ENCODE measurements at places on chromosomes 11 and 22.

- DNase-seq, result no peak
These were observed 17.9 kb downstream of the STX3 start for GRCh38 chr11:59773083-59773440.

DNA sequence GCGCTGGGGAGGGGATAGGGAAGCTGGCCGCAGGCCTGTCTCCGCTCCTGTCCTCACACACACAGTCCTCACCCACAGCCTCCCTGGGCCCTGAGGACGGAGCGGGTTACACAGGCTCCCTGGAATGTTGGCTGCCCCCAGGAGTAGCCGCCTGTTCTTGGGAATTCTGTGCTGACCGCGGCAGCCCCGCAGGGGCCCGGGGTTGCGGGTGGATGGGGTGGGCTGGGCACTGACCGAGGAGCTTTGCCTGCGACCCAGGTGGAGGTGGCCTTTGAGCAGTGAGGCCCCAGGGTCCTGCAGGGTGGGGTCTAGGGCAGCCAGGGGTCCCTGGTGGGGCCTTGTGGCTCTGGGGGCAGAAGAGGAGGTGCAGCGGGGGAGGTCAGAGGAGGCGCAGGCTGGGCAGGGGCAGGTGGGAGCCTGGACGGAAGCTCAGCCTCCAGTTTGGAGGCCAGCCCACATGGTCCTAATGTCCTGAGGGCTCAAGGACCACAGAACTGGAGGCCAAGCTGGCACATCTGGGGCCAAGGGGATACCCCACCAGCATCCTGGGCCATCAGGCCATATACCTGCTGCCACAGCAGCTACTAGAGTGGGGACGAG is 6.6 kb upstream of the MRGPRG start:
- no peak for DNase-seq

DNA sequence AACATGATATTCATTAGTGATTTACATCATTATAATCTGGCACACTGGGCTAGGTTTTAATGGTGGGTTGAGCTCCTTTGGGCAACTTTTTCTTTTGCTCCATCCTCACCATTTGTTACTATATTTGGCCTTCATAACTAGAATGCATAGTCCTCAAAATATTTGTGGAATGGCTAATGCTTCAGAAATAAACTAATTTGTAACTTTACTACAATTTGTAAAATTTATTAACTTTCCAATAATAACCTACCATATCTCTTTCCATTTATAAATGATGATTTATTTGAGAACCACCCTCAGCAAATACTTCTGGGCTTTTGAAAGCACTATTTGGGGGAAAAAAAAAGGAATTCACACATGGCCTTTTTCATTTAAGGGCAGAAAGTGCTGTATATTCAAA is 79.7 kb downstream of the LARGE2 start:
- DNase-seq, result no peak

DNA sequence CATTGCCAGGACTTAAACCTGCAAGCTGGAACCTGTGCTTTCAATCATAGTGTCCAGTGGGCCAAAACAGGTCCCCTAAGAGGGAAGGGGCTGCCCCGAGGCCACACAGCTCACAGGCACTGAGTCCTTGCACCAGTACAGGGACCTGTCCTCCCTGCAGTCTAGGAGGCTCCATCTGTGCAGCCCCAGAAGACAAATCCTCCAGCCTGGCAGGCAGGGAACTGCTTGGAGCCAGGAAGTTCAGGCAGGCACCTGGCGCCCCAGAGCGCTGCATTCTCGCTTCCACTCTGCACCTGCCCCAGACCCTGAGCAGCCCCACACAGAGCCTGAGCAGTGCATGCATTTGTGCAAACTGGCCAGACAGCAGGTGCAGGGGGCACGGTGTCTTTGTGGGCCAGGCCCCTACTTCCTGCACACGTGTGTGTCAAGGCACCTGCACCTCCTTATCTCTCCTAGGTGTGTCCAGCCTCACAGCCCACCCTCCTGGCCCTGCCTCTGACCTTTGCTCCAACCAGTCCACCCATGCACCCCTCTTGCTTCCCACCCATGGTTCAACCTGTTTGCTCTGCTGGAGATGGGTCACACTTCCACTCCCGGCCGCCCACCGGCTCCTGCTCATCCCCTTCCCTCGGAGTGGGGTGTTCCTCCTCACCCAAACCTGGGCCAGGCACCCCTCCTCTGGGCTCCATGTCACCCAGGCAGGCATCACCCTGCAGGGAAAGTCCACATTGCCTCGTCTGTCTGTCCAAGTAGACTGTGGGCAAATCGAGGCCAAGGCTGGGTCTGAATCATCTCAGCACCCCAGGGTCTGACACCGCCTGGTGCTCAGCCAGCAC is 19.0 kb downstream of the LINC01488 start:
- DNase-seq, result no peak

GRCh38 chr11:111423250-111423615 is 44.2 kb upstream of the POU2AF1 start:
- DNase-seq, result no peak

DNA sequence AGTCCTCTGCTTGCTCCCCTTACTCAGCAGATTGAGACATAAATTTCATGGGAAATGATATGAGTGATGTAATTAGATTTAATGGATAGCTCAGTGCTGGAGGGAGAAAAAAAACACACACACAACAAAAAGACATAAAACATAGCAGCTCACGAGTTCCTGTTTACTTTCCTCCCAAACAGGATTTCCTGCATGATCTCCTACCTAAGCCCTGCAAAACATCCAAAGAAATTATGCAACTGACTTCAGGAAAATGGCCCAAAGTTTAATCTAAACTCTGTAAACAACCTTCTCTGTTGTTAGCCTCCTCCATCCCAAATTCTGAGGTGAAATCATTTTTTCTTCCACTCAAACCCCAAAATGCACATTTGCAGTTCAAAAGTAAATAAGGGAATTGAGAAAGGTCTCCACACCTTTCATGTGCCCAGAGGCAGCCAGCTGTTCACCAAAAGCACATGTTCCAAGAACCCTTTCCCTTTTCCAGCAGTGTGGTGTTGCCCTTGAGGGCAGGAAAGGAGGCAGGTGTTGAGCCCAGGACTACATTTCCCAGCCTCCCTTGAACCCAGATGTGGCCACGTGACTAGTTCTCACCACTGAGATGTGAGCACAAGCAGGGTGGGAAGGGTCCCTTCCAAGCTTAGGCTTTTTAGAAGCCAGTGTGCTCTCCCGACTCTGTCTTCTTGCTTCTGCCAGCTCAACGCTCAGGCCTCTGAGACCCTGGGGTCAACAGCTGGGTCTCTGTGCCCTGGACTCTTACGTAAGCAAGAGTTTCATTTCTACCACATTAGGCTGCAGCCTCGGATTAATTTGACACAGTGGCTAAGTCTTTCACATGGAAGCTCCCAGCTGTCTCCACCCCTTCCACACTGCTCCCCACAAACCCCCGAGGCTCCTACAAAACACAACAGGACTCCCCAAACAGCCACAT is 301.2 kb downstream of the CTTN start:
- DNase-seq, result no peak

DNA sequence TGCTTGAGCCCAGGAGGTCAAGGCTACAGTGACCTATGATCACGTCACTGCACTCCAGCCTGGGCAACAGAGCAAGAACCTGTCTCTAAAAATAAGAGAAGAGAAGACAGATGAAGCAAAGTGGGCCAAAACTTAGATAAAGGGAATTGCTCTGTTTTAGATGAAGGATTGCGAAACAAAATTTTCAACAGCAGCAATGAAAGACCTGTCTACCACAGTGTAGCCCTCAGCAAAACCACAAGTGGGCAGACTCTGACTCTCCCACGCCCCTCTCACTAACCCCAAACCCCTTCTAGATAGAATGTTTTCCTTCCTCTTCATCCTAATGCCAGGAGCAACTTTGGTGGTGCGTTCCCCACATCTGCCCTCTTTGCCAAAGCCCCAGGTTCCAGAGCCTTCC is 105.6 kb upstream of the ALDH3B2 start:
- no peak for DNase-seq

DNA sequence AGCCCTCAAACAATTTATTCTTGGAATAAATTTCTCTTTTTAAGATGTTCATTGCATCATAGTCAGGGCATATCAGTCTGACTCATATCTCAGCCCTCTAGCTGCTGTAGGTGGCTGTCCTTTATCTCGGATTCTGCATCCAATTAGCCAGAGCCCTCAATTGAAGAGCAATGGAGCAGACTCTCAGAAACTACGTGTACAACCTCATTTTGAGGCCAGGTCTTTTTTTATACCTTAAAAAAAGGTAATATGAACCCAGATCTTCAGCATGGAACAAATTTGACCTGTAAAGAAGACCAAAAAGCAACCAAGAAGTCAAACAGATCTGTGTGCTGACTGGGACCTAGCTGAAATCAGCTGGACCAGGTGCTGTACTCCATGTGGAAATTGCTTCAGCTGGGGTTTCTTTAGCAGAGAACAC is 8.7 kb downstream of the OR52A5 start:
- DNase-seq, result peak; percentile 63

DNA sequence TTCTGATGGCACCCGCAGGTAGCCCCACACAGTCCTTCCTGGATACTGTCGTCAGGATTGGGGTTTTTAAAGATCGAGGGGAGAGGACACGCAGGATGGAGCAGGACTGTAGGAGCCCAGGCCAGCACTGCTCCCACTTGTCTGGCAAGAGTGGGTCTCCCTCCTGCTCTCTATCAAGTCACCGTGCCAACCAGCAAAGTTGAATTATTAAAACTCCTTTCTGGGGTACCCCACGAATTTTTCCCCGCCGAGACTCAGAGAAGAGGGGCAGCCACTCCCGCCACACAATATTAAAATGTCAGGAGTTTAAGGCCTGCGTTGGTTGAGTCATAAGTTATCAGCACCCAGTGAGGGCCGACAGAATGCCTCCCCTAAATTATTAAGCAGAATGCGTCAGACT is 10.1 kb downstream of the LMO1 start:
- DNase-seq, result no peak

- no peak for DNase-seq
These were observed 1.8 kb downstream of the OPCML start for GRCh38 chr11:133530501-133530835.

DNA sequence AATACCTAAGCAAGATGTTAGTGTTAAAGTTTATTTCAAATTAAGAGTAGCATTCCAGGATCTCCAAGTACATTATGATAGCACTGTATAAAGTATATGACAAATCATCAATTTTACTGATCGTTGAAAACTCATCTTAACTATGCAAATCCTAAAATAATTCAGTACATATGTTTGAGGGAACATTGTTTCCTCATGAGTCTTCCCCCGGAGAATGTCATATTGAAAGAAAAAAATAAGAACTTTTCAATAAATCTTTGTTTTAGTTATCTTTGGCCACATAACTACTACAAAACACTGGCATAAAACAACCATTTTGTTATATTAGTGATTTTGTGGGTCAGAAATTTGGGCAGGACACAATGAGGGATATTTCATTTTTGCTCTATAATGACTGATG is 135.4 kb downstream of the METTL15 start:
- no peak for DNase-seq

DNA sequence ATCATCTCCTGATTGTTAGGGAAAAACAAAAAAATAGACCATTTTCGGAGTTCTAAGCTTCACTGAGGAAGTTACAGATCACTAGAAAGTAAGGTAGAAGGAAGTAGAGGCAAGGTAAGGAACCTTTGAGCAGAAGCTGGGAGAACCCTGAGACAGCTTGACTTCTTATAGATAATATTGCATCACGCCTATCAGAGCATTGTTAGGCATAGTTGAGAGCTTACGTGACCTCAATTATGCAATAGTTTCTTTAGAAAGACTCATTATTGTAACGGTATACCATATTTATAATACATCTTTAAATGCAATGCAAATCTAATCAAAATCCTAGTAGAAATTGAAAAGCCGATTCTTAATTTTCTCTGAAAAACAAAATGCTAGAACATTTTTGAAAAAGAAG is 4.9 kb downstream of the TBRG1 start:
- no peak for DNase-seq

DNA sequence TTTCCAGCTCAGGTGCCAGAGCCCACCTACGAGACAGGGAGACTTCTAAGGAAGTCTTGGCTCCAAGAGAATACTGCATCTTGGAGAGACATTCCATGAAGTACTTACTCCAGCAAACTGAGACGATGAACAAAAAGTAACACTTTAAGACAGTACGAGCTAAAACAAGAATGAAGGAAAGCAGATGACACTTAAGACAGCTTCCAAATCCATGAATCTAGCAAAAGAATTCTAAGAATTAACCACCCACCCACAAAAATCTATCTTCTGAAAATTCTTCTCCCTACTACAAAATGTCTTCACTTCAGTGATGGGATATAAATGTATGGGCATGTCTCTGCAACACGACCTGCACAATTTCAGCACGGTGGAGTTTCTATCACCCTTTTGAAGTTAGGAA is 132.9 kb downstream of the C11orf58 start:
- DNase-seq, result no peak

GRCh38 chr11:117638911-117639543 is 158.0 kb downstream of the DSCAML1 start:
- DNase-seq, result no peak

DNA sequence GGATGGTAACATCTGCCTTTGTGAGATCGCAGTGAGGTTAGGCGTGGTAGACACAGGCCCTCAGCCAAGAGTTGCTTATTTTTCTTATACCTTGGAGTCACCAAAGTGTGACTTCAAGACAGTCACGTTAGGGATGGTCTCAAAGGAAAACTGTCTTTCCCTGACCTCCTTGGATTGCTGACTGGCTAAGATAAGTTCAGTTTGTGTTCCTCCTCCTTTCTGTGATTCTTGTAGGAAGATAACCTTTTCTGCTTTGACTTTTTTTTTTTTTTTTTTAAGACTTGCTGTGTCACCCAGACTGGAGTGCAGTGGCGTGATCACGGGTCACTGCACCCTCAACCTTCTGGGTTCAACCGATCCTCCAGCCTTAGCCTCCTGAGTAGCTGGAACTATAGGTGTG is 23.1 kb downstream of the TAB1 start:
- DNase-seq, result peak; percentile 89

GRCh38 chr11:44835296-44835695 is 108.5 kb downstream of the TSPAN18 start:
- no peak for DNase-seq

- no peak for DNase-seq
These were observed 17.2 kb downstream of the CD3D start for GRCh38 chr11:118325283-118325682.

DNA sequence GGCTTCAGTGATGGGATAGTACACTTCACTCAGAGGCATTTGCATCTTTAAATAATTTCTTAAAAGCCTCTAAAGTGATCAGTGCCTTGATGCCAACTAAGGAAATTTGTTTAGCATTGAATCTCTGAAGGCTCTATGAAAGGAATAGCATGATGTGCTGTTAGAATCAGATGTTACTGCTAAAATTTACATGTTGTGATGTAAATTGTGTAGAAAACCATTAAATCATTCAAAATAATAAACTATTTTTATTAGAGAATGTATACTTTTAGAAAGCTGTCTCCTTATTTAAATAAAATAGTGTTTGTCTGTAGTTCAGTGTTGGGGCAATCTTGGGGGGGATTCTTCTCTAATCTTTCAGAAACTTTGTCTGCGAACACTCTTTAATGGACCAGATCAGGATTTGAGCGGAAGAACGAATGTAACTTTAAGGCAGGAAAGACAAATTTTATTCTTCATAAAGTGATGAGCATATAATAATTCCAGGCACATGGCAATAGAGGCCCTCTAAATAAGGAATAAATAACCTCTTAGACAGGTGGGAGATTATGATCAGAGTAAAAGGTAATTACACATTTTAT is 4.6 kb downstream of the MALAT1 start:
- DNase-seq, result peak; percentile 43

- DNase-seq, result no peak
These were observed 75.4 kb downstream of the TRPC6 start for GRCh38 chr11:101508370-101508769.

- peak; percentile 37 for DNase-seq
These were observed 7.8 kb downstream of the LARGE2 start for GRCh38 chr11:45930031-45930794.

Measured in hematopoietic multipotent progenitor cell treated with erythropoietin and hydrocortisone succinate and interleukin-3 and kit ligand, for 8 days (in vitro differentiated cells).